ENCODE measurements at places on chromosomes 11 and 22. TPM values are rescaled to one million over a fixed set of nuclear protein-coding genes. Genes with fewer than 3 reads are reported as not detected.

DNA sequence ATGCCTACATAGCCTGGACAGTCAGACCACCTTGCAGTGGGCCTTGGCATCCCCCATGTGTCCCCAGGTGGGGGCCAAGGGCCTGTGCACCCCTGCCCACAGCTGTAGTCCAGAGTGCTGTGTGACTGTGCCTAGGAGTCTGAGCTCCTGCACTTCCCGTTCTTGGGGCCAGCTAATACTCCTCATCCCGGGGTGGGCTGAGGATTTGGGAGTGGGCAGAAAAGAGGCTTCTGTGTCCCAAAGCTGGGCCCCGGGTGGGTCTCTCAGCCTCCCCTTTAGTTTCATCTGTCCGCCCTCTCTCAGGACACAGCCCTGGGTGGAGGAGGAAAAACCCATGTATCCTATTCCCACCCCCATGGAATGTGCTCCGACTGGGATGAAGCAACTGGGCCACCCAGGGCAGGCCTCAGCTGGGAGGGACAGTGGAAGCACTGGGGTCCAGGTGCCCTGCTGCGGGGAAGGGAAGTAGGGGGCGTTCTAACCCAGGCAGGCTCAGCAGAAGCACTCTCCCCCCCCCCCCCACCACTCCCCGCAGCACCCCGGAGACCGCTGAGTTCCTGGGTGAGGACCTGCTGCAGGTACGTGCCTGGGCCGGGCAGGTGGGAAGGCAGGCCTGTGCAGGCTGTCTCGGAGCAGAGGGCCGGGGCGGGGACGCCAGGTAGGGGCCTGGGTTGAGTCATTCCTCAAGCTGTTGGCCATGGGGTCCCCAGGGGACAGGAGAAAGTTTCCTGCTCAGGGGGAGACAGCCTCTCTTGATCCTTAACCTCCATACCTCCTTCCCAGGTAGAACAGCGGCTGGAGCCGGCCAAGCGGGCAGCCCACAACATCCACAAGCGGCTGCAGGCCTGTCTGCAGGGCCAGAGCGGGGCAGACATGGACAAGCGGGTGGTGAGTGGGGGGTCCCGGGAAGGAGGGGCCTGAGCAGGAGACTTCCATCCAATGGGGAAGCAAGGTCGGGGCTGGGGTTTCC lies 1.4 kb downstream of the SH3BP1 start:
- DNase-seq = no peak

DNA sequence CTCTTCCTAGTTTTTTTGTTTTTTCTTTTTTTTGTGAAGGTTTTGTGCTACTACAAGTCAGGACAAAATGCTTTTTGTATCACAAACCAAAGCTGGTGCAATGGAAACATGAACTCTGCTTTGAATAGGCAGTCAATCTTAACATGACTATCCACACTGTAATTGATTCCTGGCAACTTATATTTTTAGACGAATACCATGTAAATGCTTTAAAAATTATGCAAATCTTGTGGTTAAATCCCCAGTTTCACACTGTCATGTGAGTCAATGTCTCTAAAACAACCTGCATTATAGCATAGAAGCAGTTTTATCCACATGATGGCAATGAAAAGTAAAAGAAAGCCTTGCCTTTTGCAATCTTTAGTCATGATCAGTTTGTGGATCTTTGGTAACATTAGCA lies 8.9 kb downstream of the TRPC6 start:
- no peak for DNase-seq

DNA sequence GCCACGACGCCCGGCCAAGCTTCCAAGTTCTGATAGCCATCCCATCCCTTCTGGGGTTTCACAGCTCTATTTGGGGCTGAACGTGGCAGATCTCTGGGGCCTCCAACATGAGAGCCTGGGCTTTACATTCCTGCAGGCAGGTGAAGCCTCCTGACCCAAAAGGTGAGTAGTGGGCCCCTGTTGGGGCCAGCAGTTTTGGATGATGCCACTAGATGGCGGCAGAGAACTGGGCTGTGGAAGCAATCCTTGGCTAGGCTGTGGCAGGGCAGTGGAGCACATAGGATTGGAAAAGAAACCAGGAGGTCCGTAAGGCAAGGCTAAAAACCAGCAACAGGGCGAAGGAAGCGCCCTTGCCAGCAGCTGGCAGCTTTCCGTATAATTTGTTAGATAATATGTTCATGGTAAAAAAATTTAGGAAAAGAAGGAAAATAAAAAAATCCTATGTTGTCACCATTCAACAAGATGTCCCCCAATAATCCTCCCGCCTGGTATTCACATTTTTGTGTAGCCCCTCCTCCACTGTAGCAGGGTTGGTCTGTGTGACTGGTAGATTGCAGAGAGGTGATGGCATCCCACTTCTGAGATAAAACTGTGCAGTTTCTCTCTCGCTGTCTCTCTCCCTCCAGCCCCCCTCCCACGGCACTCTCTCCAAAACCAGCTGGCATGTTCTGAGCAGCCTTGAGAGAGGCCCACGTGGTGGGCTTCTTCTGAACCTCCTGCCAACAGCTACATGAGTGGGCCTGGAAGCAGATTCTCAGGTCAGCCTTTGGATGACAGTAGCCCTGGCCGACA lies 43.6 kb upstream of the OR4B1 start:
- DNase-seq = peak; percentile 49

DNA sequence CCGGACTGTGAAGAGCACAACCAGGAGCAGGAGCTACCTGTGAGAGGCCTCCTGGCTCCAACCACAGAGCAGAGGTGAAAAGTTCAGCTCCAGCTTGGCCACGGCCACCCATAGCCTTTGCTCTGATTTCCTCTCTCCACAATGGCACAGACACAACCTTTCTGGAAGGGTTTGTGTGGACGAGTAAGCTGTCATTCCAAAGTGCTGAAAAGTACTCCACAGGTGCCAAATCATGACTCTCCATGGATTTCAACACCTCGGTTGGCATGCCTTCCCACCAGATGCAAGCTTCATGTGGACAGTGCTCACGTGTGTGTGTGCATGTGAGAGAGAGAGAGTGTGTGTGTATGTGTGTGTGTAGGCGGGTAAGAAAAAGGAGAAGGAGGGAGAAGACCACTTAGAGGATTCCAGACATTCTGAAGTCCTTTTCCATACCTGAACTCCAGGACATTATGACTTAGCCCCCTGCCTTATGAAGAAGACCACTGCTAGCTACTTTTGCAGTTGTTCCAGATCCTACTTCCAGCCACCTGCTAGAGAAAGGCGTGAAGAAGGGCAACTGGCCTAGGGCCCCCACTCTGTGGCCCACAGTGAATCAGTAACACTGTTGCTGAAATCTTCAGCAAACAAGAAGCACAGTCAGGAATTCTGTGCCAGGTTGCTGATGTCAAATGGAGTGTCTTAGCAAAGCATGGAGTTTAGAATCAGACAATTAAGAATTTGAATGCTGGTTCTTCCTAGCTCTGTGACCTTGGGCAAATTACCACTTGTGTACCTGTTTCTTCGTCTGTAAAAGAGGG lies 13.9 kb upstream of the NAV2 start:
- DNase-seq = no peak

DNA sequence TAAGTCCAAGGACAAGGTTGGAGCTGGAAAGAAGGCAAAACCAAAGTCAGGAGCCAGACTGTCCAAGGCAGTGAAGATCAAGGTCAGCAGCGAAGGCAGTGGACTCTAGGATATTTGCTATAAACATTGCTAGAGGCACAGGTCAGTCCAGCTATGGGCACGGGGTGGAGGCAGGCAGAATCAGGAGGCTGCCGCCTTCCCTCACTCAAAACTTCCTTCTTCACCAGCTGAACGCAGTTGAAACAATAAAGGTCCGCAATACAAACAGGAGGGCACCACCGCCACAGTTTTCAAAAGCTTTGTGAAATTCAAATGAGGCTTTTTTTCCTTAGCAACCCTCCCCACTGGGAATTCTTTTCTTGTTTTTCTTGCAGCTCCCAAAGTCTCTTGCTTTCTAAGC lies 372.4 kb downstream of the NXPE2 start:
- no peak for DNase-seq

DNA sequence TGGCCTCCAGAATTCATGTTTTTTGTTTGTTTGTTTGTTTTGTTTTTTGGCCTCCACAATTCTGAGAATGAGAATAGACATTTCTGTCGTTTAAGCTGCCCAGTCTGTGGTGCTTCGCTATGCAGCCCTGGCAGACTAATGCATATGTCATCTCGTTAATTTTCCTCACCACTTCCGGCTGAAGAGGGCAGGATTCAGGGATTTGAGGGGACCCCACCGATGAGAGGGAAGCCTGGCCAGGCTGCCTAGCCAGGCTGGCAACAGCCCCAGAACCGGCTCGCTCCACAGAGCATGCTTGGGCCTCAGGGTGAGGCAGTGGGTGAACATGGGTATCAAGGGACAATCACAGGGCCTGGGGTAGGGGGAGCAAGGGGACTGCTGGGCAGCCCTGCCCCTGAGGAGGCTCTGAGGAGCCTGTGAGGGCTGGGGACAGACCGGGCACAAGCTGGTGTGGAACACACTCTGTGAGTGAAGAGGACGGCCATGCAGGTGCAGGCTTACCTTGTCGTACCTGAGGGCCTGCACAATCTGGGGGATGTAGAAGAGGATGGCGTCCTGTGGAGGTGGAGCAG lies 47.8 kb upstream of the SERPIND1 start:
- no peak for DNase-seq

DNA sequence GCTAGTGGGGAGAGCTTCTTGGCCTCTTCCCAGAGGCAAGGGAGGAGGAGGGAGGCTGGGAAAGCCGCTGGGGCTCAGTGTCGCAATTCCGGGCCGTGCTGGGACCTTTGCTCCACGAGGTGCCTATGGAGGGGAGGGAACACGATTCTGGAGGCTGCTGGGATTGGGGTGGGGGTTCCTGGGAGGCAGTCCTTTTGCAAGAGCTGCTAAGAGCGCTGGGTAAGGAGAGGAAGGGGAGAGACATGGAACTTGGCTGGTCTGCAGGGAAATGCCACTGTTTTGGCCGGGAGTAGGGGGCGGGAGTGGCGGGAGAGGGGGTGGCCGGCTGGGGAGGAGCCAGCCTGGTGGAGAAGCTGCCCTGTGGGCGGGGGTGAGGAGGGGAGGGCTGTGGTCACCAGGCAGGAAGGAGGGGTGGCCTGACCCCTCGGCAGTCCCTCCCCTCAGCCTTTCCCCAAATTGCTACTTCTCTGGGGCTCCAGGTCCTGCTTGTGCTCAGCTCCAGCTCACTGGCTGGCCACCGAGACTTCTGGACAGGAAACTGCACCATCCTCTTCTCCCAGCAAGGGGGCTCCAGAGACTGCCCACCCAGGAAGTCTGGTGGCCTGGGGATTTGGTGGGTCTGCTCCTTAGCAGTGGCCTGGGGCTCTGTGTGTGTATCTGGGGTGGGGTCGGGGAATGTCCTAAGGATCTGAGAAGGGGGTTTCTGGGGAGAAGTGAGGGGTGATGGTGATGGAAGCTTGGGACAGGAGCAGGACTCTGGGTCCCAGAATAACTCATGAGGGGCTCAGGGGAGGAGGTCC lies at the start of gene NR1H3:
Gene NR1H3 (plus strand): TSS at position 480 of the 800 bp plus-strand sequence. CDS start 1,221 bp downstream, outside the sequence.
- peak; percentile 66 for DNase-seq

GRCh38 chr22:37282385-37282677 lies at the start of gene CYTH4:
Gene CYTH4, plus strand, starts transcription at chr22:37282508. Its CDS starts 62 bp downstream, at chr22:37282570.
- DNase-seq = no peak

Gene BACE1
- polyA plus RNA-seq = 60.8 TPM

Gene FGF19
- 0.34 TPM for polyA plus RNA-seq

Gene FERMT3
- 5.9 TPM for polyA plus RNA-seq

Gene TRMT2A
- polyA plus RNA-seq = 53.3 TPM

Data from renal pelvis (tissue), 12 donors.